ENCODE measurements at places on chromosomes 11 and 22.

GRCh38 chr11:112613051-112613972 is 347.9 kb upstream of the NCAM1 start:
- DNase-seq = peak; percentile 67

- DNase-seq = no peak
Measured at GRCh38 chr11:101202614-101203013, 73.0 kb upstream of the PGR start.

DNA sequence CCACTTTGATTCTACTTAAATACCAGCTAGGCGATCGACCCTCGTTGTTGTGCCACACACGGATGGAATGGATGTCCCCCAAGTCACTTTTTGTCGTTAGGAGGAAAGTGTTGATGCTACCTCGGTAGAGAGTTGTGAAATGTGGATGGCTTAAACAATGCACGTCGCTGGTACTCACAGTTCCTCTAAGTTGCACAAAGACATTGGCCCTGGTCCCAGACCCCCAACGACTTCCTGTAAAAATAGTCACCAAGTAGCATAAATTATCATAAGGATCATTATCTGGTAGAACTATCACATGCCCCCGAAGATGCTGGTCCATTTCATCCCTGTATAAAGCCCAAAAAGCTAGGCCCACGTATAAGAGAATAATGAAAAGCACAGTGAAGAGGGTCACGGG is 3.8 kb downstream of the PKDREJ start:
- no peak for DNase-seq

DNA sequence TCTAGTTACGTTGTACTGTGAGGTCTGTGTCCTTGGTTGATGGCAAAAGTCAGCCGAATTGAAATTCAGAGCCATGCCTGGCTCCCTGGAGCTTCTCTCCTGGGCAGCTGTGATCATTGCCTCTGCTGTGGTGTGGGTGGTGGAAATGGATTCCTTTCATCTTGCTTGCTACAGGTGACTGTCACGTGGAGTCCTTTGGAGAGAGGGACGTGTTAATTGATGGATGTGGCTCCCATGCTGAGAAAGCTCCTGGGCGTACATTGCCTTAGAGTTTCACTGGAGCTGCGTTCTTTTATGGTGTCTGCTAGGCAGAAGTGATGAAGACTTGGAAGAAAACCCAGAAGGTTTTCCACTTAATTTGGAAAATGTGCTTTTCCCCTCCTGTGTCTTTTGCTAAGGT is 41.9 kb upstream of the PPP6R3 start:
- no peak for DNase-seq

DNA sequence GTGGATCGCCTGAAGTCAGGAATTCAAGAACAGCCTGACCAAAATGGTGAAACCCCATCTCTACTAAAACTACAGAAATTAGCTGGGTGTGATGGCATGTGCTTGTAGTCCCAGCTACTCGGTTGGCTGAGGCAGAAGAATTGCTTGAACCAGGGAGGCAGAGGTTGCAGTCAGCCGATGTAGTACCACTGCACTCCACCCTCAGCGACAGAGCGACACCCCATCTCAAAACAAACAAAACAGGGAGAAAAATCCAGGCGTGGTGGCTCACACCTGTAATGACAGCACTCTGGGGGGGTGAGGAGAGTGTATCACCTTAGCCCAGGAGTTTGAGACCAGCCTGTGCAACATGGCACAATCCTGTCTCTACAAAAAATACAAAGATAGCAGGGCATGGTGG is 802.3 kb upstream of the ARHGAP42 start:
- DNase-seq = no peak

DNA sequence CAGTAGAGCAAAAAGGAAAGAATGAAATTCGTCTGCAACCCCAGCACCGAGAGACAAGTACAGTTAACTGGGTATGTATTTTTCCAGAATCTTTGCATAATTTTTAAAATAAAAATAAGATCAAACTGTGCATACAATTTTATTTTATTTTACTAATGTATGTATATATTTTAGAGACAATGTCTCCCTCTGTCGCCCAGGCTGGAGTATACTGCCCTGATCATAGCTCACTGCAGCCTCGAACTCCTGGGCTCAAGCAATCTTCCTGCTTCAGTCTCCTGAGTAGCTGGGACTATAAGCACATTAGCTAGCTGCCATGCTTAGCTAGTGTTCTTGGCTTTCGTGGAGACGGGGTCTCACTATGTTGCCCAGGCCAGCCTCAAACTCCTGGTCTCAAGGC is 18.8 kb upstream of the DRD2 start:
- DNase-seq = no peak

DNA sequence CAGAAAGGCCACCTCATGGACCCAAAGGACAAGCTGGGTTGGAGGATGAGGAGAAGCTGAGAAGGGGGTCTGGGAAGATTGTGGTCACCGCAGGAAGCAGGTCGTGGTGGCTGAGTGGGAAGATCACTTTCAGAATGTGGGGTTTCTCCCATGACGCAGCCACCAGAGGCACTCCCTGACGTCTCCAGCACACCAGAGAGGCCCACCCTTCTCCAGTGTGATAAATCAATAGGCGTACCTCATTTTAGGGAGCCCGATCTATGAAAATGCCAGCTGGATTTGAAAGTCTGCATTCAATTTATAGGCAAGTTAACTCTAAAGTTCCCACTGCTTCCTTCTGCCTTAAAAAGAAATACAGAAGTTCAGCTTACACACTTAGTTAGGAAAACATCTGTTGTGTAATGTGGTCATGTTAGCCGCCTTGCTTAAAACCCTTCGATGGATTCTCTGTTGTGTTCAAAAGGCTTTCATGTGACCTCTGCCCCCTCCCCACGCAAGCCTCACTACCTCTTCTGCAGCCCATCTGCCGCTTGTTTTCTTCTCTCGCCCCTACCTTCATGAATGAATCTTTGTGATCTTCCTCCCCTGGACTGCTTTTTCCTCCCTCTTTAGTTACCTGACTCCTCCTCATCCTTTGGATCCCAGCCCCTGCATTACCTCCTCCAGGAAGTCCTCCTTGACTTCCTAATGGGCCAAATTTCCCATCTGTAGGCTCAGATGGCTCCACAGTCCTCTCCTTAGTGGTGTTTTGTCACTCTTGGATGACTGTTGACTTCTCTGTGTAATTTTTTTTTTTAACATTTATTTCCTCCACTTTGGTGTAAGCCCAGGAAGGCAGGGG is 10.7 kb downstream of the TSPAN18 start:
- DNase-seq = no peak

GRCh38 chr11:43833657-43834073 is 47.0 kb upstream of the ALKBH3 start:
- peak; percentile 86 for DNase-seq

GRCh38 chr11:66843776-66844495 is 695 bp downstream of the RCE1 start:
- no peak for DNase-seq

- DNase-seq = no peak
Measured at GRCh38 chr22:29663180-29663821, 56.5 kb upstream of the CABP7 start.

GRCh38 chr11:59247531-59248227 is 35.0 kb upstream of the MPEG1 start:
- DNase-seq = no peak

DNA sequence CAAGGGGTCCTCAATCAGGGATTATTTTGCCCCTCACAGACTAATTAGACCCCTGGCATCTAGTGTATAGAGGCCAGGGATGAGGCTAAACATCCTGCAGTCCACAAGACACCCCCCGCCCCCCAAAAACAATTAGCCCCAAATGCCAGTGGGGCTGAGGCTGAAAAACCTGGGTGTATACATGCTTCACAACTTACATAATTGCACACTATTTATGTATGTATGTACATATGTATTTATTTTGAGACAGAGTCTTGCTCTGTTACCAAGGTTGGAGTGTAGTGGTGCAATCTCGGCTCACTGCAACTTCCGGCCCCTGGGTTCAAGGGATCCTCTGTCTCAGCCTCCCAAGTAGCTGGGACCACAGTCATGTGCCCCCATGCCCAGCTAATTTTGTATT is 28.8 kb upstream of the SHANK2 start:
- no peak for DNase-seq

DNA sequence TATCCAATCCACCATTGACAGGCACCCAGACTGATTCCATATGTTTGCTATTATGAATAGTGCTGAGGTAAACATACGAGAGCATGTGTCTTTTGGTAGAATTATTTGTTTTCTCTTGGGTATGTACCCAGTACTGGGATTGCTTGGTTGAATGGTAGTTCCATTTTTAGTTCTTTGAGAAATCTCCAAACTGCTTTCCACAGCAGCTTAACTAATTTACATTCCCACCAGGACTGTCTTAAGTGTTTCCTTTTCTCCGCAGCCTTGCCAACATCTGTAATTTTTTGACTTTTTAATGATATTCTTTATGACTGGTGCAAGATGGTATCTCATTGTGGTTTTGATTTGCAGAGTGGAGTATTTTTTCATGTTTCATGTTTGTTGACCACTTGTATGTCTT is 8.3 kb downstream of the FDX1 start:
- DNase-seq = no peak

DNA sequence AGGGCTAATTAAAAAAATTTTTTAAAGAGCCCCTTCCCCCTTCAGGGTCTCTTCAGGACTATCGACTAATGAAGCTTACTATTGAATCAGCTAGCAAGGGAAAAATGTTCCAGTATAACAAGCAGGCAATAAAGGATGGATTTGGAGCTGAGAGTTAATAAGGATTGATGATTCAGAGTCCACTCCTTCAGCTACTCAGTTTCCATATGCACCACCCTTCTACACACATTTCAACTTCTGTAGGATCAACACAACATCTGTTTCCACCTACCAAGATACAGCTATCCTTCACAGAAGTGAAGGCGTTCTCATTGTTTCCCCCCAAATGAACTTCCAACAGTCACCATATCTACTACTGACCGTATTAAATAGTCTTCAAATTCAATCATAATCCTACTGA is 6.6 kb upstream of the ALKBH3 start:
- no peak for DNase-seq

GRCh38 chr11:66089067-66089466 is 19.0 kb downstream of the PACS1 start:
- no peak for DNase-seq

DNA sequence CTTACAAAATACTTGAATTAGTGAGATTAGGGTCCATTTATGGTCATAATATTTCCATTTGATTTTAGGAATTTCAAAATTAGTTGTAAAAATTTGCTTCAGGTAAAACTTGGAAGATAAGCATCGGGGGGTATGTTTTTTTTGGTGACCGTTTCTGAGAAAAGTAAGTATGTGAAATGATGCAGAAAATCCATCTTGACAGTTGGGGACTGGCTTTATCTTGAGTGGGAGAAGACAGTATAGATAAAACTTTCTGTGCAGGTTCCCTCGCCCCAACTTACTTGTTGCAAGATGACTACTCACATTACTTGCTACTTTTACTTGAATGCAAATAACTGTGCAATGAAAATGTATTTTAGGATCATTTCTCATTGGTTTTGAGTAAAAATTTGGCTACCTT is 49.5 kb downstream of the DNAJC24 start:
- DNase-seq = no peak

- DNase-seq = no peak
Measured at GRCh38 chr11:1152316-1153104, 5.2 kb upstream of the MUC5AC start.

GRCh38 chr11:71499546-71499945 is 27.5 kb upstream of the KRTAP5-7 start:
- DNase-seq = no peak

GRCh38 chr11:118939953-118940598 is 14.3 kb upstream of the BCL9L start:
- no peak for DNase-seq

- DNase-seq = no peak
Measured at GRCh38 chr11:129190087-129190486, 2.0 kb downstream of the ARHGAP32 start.

- no peak for DNase-seq
Measured at GRCh38 chr11:79487412-79487811, 46.6 kb upstream of the TENM4 start.

DNA sequence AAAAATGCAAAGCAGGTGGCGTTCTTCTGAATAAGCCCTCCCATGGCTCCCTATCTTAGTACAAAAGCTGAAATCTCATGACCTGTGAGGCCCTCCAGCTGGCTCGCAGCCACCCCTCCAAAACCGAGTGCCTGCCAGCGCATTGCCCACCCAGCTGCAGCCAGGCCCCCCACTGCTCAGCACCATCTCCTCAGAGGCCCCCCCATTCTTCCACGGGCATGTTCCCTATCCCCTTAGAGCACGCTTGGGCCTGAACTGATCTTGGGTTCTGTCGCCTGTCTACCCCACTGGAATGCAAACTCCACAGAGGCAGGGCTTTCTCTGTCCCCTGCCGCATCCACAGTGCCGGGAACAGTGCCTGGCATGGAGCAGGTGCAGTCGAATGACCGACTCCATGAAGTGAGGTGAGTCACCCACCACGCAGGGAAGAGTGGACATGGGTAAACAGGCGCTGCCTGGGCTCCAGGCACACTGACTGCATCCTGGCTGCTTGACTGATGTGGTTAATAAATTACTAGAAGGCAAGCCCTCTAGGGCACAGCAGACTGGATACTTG is 11.3 kb upstream of the EFCAB6 start:
- DNase-seq = no peak

GRCh38 chr11:9905501-9905951 is 241.6 kb downstream of the SWAP70 start:
- no peak for DNase-seq

DNA sequence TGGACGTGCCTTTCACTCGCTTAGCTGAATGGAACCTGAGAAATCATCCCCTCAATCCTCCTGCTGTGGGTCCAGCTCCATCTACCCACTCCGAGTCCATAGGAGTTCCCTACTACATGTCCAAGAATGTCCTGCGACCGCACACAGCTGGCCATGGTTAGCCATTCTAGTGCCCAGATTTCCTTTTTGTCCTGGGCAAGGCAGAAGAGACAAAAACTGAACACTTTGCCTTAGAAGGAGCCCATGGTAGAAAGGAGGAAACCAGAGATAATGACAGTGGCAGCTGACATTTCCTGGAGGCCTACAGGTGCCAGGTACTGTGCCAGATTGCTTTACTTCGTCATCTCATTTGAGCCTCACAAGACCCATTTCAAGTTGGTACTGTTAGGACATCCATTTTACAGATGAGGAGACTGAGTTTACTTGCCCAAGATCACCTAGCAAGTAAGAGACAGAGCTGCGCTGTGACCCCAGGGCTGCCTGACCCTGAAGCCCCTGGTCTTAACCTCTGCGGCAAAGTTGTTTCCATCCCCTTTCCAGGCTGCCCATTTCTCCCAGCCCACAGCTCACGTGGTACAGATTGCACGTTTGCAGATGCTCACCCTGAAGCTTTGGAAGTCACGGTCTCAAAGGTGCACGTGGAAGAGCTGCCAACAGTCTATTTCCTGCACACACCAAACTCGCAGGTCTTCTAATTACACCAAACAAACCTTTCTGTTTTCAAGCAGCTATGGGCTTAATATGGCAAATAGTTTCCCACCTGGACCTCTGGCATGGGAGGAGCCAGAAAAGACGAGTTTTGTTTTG is 112.7 kb downstream of the ZBTB16 start:
- DNase-seq = no peak

- DNase-seq = peak; percentile 67
Measured at GRCh38 chr11:6353367-6353987, 33.2 kb upstream of the CAVIN3 start.

DNA sequence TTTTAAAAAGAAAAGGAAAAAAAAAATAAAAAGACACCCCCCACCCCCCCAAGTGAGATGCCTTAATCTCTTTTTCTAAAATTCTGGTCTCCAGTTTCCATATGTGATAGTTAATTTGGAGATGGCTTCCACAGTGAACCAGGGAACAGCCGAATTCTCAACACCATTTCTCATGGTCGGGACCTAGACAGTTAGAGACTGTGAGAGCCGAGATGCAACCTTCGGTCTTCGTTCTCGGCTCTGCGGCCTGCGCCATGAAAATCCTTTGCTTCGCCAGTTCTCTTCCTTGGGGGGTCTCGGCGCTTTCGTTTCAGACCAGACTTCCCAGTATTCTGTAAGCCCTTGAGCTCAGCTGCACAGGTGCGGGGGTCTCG is 723 bp downstream of the CACNG2 start:
- DNase-seq = no peak

Data from NCI-H2227 treated with DMSO at 0.1 percent for 48 hours (cell line).